ENCODE measurements at places on chromosomes 3 and 15.
A peak's percentile ranks its signal among the peaks of the same experiment; 100 is the strongest.

DNA sequence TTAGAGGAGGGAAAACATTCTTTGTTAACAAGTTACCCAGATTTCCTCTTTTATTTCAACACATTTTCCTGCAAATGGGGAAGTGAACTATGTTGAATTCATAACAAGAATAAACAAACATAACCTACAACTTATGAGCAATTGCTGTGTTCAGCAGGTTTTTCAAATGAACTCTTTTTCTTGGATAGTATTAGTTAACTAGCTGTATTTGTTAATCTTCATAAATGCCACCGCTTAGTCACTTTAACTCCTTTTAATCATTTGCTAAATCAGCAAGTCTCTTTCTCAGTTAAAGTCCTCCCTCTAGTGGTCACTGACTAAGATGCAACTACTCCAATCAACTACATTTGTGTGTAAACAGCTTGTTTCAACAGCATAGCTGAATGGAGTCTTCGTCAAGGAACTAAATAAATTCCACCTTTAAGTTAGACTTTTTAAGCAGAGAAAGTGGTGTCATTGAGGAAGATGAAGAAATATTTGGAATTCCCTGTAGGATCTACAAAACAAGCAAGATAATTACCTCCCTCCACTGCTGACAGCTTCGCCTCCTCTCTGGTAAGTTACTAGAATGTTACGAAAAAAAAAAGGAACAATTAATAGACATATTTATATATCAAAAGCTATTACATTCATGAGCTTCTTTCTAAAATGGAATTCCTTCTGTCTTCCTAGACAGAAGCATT is 1122.0 kb downstream of the ROBO1 start:
- DNase-seq, result no peak

- no peak for DNase-seq
These were observed 150.3 kb downstream of the TNIK start for GRCh38 chr3:171309906-171310359.

DNA sequence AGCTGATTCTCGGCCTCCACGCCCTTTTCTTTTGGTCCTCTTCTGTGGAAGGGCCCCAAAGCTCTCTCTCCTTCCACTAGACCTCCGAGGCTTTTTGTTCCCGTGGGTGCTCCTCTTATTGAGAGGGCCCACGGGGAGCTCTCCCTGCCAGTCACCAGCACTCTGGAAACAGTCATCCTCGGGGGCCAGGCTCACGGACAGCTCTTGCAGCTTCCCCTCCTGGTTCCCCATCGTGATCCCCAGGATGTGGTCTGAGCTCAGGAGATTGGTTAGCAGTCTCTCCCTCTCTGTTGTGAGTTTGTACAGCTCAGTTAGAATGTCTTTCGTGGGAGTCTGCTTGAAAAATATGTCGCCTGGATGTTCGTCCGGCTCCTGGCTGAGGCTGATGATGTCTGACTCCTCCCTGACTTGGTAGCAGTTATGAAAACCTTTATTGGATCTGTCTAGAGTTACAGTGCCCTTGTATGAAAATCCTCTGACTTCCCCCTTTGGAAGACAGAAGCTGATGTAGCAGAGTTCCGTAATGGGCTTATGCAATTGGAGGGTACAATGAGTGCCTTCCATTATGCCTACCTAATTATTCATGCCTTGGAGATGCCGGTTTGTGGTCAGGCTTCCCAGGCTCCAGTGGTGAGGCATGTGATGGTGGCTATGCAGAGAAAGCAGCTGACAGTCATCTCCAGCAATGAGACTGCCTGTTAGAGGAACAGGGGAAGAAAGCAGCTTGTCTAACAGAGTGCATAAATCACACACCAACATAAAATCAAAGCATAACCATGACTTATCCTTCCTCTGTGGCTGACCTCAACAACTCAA is 40.0 kb downstream of the FMN1 start:
- peak; percentile 74 for DNase-seq

- no peak for DNase-seq
These were observed 227.2 kb upstream of the TP63 start for GRCh38 chr3:189404024-189404423.

- DNase-seq, result no peak
These were observed 3.5 kb downstream of the PFN2 start for GRCh38 chr3:149967086-149967685.

DNA sequence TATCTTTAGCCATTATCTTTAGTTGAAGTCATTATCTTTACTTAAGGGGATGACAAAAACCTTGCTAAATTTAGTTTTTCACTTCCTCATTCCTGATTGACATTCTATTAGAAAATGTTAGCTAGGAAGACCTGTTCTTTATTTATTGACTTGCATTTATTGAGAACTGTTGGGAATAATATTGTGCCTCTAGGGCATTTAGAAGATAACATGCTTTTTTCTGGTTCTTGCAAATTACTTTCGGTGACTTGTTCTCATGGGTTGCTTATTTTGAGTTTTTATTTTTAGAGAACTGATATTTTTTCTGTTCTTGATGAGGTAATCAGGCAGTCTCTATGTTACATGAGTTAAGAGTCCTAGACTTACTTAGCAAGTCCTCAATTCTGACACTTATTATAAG is 48.3 kb upstream of the CTDSPL start:
- no peak for DNase-seq

- DNase-seq, result no peak
These were observed 1.2 kb downstream of the CPA3 start for GRCh38 chr3:148866261-148866660.

DNA sequence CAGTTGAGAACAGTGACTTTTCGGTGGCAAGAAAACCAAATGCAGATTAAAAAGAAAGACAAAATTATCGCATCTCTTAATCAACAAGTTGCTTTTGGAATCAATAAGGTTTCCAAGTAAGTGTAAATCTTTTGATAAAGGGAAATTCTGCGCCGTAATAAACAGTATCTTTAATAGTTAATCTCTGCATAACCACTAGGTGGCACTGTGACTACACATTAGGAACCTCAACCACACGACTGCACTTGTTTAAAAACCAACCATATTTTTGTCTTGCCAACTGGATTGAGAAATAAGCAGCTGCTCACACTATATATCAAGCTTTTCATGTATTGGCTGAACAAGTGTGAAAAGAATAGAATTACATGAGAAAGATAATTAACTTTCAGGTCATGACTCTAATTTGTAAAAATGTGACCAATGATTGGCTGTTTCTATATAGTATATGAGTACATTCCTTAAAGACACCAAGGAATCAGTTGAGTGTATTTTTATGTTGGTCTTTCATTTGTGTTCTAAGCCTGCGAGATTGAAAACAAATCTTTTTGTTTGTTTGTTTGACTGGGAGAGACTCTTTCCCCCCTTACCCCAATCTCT is 72.7 kb downstream of the DZIP3 start:
- peak; percentile 51 for DNase-seq

DNA sequence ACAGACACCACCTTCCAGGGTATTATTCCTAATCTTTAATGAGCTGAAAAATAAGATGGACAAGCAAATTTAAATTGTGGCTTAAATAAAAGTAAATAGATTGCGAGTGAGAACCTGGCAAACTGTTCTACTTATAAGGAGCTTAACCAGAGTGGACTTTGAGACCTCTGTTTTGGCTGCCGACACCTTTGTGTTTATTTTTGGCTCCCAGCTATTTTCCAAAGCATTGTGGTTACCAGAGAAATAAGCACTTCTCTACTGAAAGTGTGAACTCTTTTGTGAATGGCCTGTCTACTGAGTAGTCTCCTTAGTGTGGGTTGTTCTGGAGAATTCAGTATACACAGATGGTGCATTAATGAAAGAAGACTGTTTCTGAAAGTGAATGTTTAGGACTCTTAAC is 109.4 kb downstream of the ATP8B4 start:
- no peak for DNase-seq

DNA sequence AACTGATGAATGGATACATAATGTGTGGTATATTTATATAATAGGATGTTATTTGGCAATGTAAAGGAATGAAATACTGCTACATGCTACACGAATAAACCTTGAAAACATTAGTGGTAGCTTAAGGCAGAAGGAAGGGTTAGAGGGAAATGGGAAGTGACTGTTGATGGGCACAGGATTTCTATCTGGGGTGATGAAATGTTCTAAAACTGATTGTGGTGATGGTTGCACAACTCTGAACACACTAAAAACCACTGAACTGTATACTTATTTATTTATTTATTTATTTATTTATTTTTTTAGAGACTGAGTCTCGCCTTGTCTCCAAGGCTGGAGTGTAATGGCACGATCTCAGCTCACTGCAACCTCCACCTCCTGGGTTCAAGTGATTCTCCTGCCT is 24.8 kb upstream of the SHISA5 start:
- no peak for DNase-seq

DNA sequence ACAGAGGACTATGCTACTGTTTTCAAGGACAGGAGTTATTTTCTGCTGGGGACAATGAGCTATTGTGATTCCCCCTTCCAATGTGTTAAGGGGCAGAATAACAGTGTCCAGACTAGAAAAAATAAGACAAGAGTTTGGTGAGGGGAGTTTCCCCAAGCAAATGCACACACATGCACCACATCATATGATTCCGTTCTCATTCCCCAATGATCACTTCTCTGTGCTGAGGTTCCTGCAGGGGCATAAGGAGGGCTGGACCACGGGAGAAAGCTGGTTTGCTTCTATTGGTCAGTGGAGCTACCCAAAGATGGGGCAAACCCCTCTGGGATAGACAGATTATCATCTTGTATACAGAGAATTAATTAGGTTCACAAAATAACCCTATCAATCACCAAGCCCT is 80.6 kb downstream of the RBPMS2 start:
- no peak for DNase-seq

DNA sequence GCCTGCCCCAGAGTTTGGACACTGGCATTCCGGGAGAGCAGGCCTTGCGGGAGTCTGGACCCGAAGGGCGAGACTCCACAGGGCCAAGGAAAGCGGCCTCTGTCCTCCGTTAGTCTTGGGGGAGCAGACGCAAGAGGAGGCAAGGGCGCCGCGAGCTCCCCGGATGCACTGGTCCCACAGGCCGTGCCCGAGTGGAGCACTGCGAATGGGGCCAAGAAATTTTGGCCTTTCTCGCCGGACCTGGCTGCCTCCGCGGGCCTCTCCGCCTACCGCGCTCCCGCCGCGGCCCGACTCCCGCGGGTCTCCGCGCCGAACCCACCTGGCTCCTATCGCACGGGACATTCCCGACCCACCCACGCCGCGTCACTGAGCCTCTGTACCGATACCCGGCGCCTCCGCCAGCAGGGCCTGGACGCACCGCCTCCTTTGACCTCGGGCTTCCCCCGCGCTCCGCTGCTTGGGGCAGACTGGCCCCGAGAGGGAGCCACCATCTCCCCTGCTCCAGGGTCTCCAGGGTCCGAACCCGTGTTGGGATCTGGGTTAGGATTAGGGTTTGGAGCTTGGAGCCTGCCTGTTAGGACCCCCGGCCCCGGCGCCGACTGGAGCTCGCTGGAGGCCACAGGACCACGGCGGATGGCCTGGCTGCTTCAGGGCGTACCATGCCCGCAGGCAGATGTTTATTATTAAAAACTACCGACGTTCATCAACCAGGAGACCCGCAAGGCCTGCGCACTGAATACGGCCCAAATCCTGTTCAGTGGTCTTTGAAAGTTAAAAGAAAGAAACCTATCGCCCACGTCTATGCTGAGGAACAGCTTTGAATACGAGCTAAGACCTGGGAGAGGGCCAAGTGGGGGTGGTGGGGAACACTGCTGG is 11.7 kb downstream of the SHOX2 start:
- no peak for DNase-seq

DNA sequence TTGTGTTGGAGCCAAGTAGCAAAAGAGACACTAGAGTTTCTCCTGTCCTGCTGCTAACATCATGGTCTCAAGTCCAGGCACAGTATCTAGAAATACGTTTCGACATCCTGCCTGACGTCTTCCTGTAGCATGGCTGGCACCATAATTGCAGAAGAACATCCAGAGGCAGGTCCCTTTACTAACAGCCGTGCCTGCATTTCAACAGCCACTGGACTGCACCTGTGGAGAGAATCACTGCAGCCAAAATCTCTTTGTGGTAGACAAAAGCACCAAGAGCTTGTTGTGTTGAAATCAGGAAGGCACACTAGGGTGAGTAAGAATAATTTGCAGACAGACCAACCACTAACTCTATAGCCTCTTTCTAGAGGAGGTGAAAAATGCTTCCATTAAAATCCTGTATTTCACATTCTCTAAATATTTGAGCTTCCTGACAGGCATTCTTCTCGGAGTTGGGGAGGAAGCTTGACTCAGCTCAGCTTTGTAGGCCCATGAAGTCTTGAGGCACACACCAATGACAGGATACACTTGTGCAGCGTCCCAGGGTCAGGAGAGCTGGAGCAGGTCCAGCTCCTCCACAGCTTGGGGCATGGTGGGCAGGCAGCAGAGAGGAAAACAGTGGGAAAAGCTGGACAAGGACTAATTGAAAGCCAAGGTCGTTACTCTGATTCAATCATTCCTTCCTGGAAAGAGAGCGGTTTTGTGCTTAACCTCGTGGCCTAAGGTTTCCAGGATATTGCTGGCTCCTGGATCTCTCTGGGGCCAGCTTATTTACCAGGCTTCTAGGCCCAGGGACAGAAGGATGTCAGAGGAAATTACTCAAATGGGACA is 244.9 kb downstream of the FAM43A start:
- no peak for DNase-seq

GRCh38 chr15:32778391-32779176 is 60.8 kb downstream of the GREM1 start:
- DNase-seq, result no peak

Data from NCI-H187 (cell line).